ENCODE measurements at places on chromosomes 7 and 10.

- ATAC-seq, result no peak
Measured at GRCh38 chr7:36570528-36571189, 153.6 kb downstream of the AOAH start.

DNA sequence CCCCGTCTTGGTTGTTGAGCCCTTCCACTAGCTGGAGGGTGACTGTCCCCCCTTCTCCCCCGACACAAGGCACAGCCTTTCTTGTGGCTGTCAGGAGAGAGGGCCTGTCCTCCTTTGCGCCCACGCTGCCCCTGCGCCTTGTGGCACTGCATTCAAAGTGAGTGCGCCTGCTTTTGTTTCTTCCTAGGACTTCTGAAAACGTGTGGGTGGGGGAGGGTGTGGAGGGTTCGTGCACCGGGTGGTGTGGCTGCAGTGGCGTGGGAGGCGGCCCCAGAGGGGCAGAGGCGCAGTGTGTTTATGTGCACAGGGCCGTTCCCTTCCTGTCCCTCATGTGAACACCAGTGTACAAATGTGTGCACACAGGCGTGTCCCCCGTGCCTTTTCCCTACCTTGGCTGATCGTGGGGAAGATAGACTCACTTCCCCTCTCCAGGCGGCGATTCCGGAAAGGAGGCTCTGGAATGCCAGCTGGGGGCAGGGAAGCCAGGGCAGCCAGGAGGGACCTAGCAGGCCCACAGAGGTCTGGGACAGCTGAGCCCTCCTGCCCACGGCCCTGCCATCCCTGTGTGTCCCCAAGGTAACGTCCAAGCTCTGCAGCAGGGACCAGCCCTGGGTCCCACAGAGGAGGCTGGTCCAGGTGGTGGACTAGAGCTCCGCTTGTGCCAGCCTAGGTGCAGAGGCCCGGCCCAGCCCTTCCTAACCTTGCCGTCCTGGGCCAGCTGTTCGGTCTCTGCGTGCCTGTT lies 88.8 kb downstream of the LHPP start:
- ATAC-seq, result no peak

- no peak for ATAC-seq
Measured at GRCh38 chr10:112583236-112583939, 136.4 kb downstream of the VTI1A start.

DNA sequence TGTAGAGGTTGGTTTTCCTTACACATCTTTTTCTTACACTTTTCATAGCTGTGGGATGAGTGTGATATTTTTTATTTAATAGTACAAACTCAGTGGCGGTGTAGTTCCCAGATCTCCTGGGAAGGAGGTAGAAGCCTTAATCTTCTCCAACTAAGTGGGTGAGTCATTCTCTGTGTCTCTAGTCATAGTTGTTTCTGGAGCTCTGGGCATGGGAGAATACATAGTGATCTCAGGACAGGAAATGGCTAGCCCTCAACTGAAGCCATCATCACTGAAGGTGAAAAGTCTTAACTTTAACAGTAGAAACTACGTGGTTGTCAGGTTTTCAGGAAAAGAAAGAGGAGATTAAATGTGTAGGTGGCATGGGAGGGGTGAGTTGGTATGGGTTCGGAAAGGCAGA lies 319.4 kb upstream of the FZD8 start:
- ATAC-seq, result no peak

GRCh38 chr7:27181795-27182275 lies 3.2 kb downstream of the HOXA11 start:
- ATAC-seq, result no peak

- ATAC-seq, result no peak
Measured at GRCh38 chr7:22579961-22580360, 80.0 kb upstream of the STEAP1B start.
